Activated gamma-delta T cell (primary cell): ENCODE measurements at places on chromosomes 1 and 21.

GRCh38 chr1:234315091-234315541, 58.1 kb upstream of the COA6 start:
- DNase-seq: no peak

GRCh38 chr1:234489698-234490077, 10.7 kb upstream of the TARBP1 start:
- DNase-seq: no peak

DNA sequence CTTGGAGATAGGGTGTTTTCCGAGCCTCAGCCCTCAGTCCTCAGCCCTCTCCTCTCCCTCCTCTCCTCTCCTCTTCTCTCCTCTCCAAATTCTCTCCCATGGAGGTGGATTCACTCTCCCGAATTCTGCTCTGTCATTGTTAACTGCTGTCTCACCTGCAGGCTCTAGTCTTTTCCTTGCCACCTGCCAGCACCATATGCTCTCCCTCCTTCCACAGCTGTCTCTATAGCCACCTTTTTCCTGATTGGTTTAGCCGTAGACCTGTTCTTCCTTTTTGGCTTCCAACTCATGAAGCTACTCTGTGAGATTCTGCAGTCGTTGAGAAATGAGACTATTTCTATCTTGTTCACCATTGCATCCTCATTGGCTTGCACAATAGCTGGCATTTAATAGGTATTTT, 19.7 kb downstream of the COG2 start:
- no peak for DNase-seq

DNA sequence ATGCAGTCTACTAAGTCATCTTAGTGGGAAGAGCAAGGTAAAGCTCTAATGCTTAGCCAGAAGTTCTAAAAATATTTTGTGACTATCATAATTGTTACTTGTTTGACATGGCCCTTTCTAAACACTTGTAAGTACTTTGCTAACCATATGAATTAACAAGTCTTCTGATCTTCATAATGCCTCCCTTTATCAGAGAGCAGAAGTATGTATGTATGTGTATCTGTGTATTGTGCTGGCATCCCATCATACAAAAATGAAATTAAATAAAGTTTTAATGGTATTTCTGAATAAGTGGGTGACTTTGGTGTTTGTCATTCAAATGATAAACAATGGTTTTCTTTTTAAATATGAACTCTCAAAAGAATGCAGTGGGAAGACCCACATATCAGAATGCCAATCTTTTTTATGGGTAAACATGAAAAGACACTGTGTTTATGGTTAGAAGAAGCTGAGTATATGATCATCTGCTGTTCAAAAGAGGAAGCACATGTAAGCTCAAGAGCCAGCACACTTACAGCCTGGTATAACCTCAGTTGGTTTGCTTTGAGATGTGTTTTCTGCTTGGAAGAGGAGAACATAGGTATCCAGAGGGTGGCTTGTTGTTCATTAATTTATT, 159.6 kb downstream of the CLEC20A start:
- no peak for DNase-seq

DNA sequence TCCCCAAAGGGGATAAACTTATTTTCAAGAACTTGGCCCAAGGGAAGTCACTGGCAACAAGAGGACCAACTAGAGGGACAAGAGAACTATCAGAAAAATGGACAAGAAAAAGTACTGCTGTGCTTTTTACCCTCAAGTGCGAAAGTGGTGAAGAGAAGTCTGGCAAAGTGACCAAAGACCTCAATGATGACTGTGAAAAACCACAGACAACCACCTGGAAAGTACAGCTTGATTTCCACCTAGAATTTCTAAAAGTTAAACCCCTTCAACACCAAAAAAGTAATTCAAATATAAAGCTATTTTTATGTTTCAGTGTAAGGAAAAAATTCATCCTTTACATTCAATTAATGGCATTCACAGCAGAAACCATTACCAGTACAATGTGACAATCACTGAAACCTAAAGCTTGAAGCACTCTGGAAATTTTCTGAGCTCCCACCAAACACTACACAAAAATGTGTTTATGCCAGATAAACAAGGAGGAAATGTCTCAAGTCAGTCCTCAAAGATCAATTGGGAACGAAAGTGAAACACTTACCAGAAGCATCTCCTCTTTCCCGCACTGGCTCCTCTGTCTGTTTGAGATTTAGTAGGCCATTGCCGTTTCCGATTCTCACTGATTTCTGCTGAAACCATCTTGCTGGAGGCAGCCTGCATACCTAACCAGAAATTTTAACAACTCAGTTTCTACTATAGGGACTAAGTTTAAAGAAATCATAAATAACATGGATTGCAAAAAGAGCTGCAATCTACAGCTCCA, 8.3 kb downstream of the SDE2 start:
- DNase-seq: no peak

GRCh38 chr21:41504030-41504429, 3.9 kb downstream of the TMPRSS2 start:
- no peak for DNase-seq

DNA sequence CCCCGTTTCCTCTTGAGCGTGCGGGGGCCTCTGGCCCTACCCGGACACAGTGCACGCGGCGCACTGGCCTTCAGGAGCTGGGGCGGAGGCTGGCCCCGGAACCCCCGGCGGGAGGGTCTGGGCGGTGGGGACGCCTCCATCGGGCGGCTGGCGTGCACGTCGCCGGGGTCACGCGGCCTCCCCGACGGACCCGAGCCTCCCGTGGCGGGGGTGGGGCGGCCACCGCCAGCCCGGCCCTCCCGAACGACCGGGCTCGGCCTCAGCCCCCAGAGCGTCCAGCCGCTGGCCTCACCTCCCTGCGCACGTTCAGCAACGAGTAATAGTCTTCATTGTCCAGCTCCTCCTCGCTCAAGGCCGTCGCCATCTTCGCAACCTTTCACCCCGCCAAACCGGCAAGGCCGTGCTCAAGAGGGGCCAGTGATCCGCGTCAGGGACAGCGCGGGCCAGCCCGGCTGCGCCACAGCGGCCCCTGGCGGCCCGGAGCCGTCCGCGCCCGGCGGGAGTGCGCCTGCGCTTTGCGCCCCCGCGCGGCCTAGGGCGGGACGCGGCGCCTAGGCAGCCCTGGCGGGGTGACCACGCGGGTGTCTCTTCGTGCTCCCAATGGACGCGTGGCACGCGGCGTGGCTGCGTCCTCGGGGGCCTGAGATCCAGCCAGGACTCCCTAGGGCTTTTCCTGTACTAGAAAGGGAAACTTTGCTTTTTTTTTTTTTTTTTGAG, at the start of gene DNAJC11:
Gene DNAJC11, minus strand, starts transcription at position 380 of the 717 bp plus-strand sequence. Its CDS starts 16 bp downstream, at position 364.
- DNase-seq: peak; percentile 83

DNA sequence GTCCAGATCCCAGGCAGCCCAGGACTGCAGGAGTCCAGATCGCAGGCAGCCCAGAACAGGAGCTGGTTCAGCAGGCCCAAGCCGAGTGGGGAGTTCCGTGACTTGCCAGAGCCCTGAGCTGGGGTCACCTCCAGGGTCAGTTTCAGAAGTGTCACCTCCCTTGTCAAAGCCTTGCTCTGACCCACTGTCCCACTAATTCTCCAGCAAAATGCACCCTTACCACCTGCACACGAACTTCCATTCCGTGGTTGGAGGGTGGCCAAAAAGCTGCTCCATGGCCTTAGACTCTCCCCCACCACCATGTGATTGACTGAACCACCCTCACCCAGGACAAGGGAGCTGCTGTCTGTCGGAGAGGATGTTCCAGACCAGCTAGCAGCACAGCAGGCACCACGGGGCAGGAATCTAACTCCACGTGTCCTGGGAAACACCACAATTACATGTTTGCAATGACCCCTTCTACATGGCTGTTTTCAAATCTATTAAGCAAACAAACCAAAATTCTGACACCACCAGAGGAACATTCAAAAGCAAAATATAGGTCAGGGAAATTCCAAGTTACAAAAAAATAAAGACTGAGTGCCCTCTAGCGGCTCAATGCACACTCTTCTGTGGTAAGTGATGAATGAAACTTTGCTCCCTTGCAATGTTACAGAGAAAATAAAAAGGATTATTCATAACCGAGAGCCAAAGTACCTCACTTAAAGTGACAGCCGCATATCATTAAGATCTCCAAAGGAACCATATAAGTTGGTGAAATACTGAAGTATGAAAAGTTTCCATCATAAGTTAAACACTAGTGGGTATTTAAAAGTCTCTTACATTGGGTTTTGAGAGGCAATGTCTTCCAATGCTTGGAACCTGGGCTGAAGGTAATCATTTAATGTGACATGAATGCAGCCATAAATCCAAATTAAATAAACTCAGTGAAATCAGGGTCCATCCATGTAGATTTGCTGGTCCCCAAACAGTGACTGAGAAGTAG, 76.3 kb downstream of the NPHP4 start:
- no peak for DNase-seq

- DNase-seq: no peak
Observed at GRCh38 chr1:170596701-170597100, 64.7 kb downstream of the GORAB start.

DNA sequence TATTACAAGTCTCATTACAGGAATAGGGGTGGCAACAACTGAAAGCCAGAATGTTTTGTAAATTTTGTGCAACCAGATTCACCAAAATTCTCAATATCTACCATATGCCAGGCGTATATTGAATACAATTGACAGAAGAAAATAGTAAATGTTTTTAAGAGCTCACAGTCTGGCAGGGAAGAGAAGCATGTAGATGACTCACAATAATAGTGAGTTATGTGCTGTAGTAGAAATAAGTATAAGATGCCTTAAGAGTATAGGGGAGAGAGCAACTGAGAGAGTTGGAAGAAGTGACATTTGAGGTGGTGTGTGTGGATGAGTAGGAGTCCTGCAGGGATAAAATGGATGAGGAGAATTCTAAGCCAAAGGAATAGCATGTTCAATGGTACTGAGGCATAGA, 170.5 kb upstream of the FGGY start:
- no peak for DNase-seq

DNA sequence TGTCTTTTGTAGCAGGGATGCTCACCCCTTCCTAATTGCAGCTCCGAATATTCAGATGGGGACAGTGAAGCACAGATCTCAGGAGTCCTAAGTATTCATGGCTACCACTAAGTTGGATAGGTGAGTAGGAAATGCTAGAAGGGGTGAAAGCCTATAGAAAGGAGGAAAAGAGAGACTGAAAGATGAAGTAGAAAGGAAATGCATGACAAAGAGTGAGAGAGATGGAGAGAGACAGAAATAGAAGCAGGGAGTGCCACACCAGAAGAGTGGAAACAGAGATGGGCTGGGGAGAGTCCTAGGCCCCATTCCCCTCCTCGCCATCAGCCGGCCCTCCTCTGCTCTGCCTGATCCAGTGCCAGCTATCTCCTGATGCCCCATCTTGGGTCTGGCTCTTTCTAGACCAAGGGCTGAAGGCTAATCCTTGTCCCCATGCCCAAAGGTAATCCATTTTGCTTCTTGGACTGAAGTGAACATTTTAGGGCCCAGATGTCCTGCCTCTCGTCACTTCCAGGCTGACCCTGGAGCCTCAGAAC, 2.0 kb downstream of the PEA15 start:
- DNase-seq: no peak

DNA sequence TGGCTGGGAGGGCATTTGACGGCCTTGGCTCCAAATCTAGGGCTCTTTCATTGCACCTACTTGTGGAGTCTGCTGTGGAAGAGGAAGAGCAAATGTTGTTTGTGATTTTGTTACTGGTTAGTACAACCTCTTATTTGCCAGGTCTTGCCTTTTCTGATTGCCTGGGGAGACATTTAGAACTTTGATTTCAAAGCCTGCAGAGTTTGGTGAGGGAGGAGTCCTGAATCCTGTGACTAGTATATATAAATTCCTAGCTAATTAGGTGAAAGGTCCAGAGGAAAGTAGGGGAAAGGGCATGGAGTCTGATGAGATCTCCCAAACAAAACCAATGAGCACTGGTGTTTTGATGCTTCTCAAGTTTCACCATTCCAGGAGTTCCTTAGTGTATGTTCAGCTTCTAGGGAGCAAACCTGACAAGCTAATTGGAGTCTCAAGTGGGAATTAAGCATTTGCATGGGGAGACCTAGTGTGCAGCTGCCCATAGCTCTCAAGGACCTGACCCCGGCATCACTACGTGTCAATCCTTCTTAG, 5.1 kb upstream of the HMGCS2 start:
- no peak for DNase-seq

DNA sequence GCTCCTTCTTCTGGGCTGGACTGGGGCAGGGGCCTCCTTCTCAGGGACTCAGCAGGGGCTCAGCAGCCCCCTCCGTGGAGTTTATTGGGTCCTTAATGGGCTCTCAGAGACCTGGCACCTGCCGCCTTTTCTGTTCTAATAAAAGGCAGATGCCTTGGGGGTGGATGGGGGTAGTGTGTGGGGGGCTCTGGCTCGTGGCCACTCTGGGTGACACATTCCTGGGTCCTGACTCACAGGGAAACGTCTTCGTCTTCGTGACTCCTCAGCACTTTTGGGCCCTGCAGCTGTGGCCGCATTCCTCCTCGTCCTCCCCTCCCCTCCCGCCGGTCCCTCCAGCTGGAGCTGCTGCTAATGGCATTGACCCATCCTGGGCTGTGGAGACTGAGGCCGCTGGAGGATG, 107.8 kb upstream of the WNT4 start:
- no peak for DNase-seq

DNA sequence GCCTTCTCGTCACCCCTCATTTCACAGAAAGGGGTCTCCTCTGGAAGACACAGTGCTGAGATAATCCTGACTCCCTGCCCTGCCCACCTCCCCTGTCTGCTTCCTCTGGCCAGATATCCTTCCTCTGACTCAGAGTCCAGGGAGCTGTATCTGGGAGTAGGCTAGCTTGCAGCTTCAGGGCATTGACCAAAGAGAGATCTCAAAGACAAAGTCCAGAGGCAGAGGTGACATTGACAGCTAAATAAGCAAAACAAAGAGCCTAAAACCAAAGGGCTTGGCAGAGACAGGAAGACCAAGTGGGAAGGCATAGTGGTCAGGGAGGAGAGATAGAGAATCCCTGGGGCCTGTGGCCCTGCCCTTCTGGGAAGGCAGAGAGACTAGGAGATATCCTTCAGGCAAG, 64.9 kb downstream of the TNR start:
- no peak for DNase-seq

GRCh38 chr1:9200441-9200840, 34.1 kb upstream of the H6PD start:
- DNase-seq: no peak

DNA sequence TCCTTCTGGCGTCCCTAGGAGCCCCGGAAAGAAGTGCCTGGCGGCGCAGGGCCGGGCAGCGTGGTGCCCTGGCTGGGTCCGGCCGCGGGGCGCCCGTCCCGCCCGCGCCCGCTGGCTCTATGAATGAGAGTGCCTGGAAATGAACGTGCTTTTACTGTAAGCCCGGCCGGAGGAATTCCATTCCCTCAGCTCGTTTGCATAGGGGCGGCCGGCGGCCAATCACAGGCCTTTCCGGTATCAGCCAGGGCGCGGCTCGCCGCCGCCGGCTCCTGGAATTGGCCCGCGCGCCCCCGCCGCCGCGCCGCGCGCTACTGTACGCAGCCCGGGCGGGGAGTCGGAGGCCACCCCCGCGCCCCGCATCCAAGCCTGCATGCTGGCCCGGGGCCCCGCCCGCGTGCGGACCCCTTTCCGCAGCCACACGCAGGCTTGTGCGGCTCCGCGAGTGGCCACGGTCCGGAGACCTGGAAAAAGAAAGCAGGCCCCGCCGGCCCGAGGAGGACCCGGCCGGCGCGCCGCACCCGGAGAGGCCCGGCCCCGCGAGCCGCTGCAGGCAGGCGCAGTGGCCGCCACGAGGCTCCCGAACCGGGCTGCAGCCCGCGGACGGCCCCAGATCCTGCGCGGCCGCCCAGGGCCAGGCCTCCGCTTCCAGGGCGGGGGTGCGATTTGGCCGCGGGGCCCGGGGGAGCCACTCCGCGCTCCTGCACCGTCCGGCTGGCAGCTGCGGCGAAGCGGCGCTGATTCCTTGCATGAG, 160.4 kb downstream of the RUNX1 start:
- DNase-seq: peak; percentile 70
